ENCODE measurements at places on chromosomes 13 and 19. TPM values are rescaled to one million over a fixed set of nuclear protein-coding genes. Genes with fewer than 3 reads are reported as not detected.

GRCh38 chr19:11448923-11449554 is 13.6 kb downstream of the PRKCSH start:
- DNase-seq, result no peak

- peak; percentile 51 for DNase-seq
Measured at GRCh38 chr19:55437410-55437809, 5.7 kb downstream of the SHISA7 start.

DNA sequence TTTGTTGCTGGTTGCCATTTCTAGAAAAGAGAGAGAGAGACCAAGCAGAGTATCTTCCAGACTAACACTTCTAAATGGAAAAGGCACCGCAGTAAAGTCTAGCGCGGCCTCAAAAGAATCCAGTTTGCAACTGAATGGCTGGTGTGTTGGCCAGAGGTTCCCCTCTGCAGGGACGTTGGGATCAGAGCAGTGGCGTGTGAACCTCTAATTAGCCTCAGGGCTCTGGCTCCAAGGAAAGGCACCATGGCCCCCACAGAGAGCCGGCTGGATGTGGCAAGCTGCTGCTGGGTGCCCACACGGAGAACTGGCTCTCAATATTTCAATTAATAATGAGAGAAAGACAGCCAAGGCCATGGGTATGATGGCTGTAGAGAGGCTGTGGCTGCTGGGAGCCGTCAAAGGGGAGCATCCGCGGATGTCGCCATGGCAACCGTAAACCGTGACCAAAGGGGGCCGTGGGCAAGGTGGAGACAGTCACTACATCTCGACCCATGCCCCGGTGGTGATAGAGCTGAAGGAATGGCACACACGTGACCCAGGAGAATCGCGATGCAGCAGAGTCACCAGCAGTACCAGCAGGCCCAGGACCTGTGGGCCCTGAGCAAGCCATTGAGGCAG is 9.5 kb downstream of the VSTM2B start:
- DNase-seq, result no peak

DNA sequence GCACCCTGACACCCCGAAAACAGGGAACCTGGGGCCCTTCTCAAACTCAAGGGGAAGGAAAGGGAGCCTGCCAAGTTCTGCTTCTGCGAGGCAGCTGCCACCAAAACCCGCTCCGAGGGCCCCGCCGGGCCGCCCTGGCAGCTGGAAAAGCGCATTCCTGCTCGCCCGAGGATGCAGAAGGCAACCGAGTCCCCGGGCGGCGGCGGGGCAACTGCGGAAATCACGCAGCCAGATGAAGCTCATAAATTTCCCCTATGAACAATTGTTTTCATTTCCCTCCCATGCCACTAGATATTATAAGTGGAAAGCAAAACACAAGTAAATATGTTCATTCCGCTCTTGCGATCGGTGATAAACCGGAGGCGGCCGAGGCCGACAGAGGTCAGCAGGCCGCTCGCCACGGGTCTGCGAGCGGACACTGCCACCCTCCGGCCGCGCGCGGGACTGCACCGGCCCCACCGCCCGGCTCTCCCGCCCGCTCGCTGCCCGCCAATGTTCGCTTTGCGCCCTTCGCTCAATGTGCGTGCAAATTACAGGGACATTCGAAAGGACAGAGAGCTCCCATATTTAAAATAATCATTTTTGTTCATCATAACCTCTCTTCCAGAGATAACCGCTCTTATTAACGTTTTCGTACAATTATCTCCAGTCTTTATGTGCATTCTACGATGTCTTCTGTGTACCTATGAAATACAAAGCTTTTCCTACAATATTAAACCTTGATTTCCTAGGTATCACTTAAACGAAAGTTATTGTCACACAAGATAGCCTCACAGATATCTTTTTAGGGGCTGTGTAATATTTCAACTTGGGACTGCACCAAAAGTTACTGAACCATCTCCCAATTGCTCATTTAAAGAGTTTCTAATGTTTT is 120.8 kb upstream of the ZNF507 start:
- peak; percentile 66 for DNase-seq

DNA sequence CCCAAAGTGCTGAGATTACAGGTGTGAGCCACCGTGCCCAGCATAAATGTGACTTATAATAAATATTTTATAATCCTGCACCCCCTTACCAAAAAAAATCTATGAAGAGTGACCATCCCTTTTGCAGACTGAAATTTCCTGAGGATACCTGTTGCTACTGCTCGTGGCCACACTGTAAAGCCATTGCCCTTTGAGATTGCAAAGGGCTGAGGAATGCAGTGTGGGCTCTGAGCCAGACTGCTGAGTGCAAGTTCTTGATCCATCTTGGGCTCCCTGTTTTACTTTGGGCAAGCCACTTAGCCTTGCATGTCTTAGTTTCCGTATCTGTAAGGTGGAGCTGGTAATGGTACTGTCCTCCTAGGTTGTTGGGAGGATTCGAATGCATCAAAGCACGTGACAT is 23.4 kb downstream of the SIPA1L3 start:
- no peak for DNase-seq

DNA sequence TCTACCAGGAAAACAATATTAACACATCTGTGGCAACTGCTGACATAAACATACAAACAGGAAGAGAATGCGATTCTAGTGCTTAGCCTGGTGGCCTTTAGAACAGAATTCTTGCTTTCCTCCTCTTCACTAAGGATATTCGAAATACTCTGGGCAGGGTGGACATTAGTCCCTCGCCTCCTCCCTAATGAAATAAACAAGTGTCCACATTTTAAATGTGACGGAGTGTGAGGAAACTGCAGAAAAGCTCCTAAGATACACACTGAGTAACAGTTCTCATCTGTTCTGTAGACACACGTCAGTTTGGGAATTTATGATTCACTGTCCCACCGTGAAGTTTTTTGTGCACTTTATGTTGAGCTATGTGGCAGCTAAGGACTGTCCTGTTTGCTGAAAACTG is 639 bp downstream of the STARD13 start:
- no peak for DNase-seq

DNA sequence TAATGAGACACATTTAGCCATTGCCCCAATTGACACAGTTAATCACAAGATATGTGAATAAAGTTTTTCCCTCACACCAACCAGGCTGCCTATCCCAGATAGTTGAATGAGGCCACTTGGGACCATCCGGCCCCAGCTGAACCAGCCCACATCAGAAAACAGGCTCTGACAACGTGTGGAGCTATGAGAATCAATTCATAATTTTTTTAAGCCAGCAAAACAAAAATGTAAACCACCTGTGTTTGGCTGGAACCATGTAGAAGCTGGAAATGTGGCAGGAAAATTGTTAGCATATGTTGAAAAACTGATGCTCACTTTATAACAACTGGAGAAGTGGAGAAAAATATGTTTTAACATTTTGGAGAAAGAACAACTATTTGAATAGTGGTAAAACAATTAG is 1161.3 kb downstream of the SLITRK1 start:
- no peak for DNase-seq

DNA sequence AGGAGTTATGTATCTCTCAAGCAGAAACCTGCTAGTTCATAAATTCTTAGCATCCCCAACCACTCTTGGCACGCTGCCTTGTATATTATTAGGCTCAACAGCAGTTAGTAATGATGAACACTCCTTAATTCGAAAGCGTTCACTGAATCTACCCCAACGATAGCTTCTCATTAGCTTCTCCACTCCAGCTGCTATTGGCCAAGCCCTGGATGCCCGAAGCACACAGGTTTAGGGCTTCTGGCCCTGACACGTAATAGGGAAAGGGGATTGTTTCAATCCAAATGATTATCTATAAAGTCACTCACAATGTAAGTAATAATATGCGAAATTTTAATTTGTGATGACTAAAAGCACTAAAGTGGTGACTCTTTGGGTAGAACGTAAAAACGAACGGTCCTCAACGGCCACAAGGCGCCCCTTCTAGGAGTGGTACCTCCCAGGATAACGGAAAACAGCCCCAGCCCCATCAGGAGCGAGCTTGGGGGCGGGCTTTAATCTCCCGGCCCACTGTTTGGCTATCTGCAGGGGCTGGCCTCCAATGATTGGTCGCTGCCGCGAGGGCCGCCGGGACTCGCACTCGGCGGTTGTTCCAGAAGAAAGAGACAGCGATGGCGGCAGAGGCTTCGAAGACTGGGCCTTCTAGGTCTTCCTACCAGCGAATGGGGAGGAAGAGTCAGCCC is at the start of gene RNF17:
Gene RNF17, plus strand, starts transcription at position 574 of the 680 bp plus-strand sequence. Its CDS starts 35 bp downstream, at position 609.
- no peak for DNase-seq

GRCh38 chr13:37379841-37380240 is 218.7 kb downstream of the POSTN start:
- DNase-seq, result no peak

DNA sequence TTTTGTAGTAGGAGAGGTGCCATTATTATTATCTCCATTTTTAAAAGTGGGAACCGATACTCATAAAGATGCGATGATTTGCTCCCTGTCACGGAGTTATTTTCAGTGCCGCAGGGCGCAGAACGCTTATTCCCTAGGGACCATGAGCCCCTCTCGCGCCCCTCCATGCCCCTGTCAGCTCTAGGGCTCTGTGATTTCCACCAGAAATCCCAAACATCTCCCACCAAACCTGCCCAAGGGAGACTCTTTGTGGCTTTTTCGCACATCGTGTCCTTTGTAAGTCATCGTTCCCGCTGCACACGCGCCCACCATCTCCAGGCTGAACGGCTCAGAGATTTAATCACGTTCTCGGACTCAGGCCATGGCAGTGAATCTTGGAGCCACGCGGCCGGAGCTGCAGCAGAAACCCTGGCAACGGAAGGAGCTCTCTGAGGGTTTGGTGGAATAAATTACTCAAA is 105.1 kb downstream of the DNAJC15 start:
- DNase-seq, result peak; percentile 36

DNA sequence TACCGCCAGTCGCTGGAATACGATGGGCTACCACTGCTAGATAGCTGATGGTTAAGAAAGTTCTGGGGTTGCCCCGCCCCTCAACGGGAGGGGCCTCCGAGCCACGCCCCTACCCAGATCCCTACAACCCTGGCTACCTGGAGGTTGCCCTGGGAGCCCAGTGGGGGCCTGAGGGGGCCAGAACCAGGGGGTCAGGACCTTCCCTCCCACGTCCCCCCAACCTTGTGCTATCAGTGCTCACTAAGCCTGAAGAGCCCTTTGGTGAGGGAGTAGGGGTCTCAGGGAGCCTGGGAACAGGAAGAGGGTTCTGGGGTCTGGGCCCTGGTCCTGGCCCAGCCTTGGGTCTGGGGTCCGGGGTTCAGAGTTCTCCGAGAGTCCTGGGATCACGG is 8.9 kb downstream of the OCEL1 start:
- DNase-seq, result no peak

GRCh38 chr13:50684366-50684765 is 159.1 kb downstream of the DLEU7 start:
- DNase-seq, result no peak

GRCh38 chr13:45742985-45743384 is 40.9 kb downstream of the CBY2 start:
- no peak for DNase-seq

DNA sequence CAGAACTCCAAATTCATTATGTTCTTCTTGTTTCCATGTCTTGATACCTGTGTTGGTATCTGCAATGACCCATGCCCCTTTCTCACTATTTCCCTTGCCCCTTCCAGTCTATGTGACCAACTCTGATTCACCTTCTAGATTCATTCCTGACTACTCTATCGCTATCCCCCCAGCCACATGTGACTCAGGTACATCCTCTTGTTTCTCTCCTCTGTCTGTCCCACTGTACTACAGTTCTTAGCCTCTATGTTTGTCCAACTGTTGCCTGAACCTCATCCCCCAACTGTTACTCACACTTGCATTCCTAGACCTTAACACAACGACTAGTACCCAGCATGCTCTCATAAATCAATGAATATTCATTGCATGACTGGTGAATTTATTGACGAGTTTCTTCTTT is 10.0 kb upstream of the FLT3 start:
- no peak for DNase-seq

- no peak for DNase-seq
Measured at GRCh38 chr13:49897713-49898112, 38.4 kb downstream of the SPRYD7 start.

DNA sequence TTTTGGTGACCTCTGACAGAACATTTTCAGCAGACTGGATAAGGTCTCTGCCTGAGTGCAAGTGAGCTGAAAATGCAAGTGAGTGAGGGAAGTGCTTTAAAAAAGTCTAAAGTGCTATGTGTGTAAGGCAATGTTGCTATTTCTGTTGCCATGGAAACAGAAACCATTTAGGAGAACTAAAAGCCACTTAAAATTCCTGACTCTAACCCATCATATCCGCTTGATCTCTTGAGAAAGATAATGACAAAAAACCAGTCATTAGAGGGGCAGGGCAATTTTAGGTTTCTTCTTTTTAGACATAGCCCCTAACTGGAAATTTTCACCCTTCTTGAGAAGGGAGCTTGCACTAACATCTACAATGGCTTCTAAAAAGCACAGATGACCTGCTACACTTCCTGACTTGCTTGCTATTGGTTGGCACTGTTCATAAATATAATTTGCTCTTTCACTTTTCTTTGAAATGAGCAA is at the start of gene CYSLTR2:
Gene CYSLTR2, plus strand, starts transcription at position 458 of the 468 bp plus-strand sequence. CDS start 52,889 bp downstream, outside the sequence.
- peak; percentile 63 for DNase-seq

DNA sequence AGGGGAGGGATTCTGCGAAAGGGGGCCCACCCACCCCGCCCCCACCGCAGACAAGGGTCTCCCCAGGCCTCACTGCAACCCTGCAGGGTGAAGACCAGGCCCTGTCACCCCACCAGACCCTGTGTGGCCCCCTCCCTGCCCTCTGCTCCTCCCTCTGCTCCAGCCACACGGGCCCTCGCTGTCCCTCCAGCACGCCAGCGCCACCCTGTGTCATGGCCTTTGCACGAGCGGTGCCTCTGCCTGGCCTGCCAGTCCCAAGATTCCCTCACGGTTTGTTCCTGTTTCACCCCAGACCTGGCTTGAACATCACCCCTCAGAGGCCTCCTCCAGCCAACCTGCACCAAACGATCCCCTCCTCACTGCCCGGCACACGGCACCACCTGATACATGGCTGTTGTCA is 27.3 kb downstream of the PIP5K1C start:
- no peak for DNase-seq

GRCh38 chr19:18203408-18203862 is 407 bp downstream of the RAB3A start:
- DNase-seq, result peak; percentile 18

KLK4 gene
- not detected for polyA plus RNA-seq

CRB3 gene
- 18.0 TPM for polyA plus RNA-seq

ONECUT3 gene
- 0.06 TPM for polyA plus RNA-seq

ZNF575 gene
- polyA plus RNA-seq, result 1.3 TPM

ZNF471 gene
- 39.0 TPM for polyA plus RNA-seq

KLK11 gene
- 3.6 TPM for polyA plus RNA-seq

ZNF543 gene
- polyA plus RNA-seq, result 10.9 TPM
